Stimulated activated CD8-positive, alpha-beta memory T cell treated with anti-CD3 and anti-CD28 coated beads, Interleukin-4, amount 100 ng/mL, for 48 hours (primary cell): ENCODE measurements at places on chromosomes 6 and 20.

DNA sequence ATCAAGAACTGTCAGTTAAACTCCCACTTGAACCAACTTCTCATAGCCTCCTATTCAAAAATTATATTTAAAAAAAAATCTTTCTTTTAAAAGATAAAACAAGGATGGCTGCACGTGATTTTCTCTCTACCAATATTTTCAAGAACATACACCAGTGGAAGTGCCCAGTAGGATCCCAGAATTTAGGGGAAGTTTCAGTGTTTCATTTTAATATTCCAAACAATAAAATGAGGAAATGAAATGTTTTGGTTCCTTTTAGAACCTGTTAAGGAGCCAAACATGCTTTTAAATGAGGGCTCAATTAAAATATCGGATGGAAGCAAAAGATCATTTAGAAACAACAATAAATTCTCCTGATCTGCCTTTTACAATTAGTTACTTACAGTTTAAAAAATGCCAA lies 26.4 kb upstream of the PRELID3B start:
- no peak for DNase-seq

DNA sequence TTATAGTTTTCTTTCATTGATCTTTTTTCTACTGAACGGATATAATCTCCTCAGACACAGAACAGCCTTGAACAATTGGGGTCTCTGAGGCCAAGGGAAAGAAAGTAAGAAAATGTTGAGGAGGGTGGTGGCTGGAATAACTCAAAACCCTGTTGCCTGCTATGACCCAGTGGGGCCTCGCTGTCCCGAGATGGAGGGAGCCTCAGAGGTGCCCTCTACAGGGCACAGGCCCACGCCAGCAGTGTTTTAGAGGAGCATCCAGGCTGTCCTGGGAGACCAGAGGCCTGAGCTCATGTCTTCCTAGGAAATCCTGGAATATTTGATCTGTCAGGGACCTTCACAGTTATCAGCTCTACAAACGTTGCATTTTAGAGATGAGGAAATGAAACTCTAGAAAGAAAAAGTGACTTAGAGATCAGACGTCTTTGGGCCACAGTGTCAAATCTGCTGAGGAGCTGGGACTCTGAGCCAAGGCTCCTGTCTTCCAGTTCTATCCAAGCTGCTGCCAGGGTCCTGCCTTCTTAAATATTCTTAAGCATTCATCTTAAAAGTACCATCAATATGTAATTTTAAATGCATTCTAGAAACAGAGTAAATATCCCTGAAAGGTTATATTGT lies 26.3 kb downstream of the ALDH5A1 start:
- peak; percentile 54 for DNase-seq

DNA sequence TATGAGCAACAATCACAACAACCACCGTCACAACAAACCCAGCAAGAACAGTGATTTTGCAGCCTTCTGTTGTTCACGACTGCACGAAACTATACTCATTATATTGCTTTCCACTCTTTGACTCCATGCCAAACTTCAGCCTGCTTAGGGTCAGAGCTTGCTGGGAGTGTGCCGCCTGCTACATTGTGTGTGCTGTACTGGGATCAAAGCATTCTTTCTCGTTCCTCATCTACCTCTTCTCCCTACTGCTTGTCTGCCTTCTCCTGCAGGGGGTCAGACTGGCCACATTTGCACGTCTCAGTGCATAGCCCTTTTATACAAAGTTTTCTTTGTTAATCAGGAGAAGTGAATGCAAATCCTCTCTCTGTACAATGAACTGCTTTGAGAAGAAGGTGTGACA lies 401.6 kb upstream of the CITED2 start:
- DNase-seq, result no peak

DNA sequence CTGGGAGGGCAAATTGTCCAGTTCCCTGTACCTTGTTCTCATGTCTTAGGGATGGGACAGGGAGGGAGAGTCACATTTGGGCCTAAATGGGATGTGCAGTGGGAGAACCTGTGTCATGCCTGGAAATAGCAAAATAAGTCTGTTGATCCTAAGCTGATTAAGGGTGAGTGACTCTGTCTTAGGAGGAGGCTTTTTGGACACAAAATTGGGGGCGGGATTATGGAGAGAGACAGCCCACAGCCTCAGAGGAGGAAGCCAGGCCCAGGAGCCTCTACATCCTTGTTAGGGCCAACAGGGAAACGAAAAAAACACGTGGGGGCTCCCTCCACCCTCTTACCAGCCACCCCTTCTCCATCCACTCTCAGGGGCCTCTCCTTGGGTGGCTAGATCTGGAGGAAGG lies 2.2 kb downstream of the KCNB1 start:
- no peak for DNase-seq

GRCh38 chr6:91438570-91438969 lies 851.7 kb upstream of the MAP3K7 start:
- no peak for DNase-seq

GRCh38 chr20:63829603-63829944 lies 1.5 kb downstream of the ZBTB46 start:
- no peak for DNase-seq

GRCh38 chr6:124389127-124389526 lies 573.1 kb upstream of the RNF217 start:
- DNase-seq, result no peak

DNA sequence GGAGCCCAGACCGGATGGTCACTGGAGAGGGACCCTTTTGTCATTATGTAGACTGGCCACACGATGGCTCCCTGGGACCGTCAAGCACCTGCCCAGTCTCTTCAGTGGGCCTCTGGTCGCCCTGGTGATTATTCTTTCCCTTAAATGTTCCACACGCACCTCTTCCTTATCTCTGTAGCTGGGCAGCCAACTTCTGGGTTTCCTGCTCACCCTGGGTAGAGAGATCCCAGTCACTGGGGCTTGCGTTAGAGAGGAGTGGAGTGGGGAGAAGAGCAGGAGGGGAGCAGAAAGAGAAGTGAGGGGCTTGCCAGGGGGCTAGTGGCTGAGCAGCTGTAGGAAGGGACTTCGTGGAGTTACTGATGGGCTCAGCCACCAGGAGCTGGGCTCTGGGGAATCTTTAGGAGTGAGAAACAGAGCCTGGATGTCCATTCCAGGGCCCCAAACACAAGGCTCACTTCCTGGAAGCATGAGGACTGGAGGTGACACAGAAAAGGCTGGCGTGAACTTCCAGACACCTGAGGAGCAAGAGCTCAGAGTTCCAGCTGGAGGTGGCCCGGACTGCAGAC lies 150.1 kb downstream of the DHX35 start:
- peak; percentile 34 for DNase-seq

- no peak for DNase-seq
These were observed 23.9 kb downstream of the EDN1 start for GRCh38 chr6:12313992-12314589.

- peak; percentile 39 for DNase-seq
These were observed 47.6 kb downstream of the AGPAT4 start for GRCh38 chr6:161226009-161226964.

DNA sequence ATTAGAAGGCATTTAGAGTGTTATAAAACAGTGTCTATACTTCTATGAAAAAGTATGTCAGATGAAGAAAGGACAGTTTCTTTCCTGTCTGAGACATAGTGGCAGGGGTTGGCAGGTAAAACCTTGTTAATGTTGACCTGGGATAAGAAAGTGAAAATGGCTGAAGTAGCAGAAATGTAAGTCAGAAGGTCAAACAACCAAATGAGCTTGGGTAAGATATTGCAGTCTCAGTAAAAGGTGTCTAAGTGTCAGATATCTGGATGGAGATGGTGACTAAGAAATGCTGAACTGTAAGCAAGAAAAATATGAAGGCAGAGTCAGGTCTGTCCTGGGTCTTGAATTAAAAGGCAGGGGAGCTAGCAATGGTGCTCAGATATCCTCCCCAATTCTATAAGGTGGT lies 400.3 kb downstream of the CD109 start:
- DNase-seq, result no peak

- DNase-seq, result no peak
These were observed 57.9 kb upstream of the DACT2 start for GRCh38 chr6:168377484-168377855.

DNA sequence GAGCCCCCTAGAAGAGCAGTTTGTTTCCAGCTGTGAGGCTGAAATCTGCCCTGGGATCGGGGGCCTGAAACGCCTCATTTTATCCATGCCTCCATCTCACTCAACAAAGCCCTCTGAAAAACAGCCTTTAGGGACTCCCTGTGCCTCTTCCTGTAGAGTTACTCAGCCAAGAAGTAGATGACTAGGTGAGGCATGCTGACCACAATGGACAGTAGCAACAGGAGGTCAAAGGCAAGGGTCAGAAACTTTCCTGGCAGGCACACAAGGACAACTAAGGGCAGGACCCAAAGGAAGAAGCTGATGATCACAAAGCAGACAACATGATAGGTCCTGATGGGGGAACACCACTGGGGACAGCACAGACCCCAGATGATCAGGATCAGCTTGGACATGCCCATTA lies 12.8 kb downstream of the MAS1L start:
- no peak for DNase-seq

GRCh38 chr20:11041396-11041795 lies 367.6 kb upstream of the JAG1 start:
- DNase-seq, result no peak

- no peak for DNase-seq
These were observed 98.8 kb upstream of the NRN1 start for GRCh38 chr6:6105472-6106036.

DNA sequence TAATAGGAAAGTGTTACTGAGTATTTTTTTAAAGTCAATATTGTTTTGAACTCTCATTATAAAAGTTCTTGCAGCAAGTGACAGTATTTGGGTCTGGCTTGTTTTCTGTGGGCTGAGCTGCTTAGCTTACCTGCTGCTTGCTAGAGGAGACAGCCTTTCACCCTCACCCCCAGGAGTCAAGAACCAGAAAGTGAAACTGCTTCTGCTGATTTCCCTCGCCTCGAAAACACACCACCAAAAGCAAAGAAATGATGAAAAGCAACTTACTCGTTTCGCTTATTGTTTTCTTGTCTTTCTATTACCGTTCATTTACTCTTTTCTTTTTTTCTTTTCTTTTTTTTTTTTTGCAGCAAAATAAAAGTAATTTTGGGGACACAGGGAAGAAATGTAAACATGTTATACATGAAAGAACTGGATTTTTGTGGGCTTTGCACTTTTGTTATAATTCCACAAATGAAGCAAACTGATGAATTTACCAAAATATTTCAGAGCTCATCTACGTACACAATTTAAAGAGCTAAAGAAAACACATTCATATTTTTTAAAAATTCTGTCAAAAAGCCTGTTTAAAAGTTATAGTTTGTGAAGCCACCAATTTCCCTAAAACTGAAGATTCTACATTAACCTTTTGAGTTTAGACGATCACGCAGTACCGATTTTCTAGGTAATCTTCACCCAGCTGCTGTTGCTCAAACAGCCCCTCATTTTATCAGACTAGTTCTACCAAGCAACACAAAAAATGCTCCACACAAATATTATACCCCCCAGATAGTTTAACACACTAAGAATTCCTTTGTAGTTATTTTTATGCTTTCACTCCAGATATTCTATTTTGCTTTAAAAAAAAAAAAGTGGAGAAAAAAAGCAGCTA lies 1.7 kb downstream of the SCML4 start:
- DNase-seq, result peak; percentile 53

- no peak for DNase-seq
These were observed 2.0 kb downstream of the GFRA4 start for GRCh38 chr20:3661060-3661813.

DNA sequence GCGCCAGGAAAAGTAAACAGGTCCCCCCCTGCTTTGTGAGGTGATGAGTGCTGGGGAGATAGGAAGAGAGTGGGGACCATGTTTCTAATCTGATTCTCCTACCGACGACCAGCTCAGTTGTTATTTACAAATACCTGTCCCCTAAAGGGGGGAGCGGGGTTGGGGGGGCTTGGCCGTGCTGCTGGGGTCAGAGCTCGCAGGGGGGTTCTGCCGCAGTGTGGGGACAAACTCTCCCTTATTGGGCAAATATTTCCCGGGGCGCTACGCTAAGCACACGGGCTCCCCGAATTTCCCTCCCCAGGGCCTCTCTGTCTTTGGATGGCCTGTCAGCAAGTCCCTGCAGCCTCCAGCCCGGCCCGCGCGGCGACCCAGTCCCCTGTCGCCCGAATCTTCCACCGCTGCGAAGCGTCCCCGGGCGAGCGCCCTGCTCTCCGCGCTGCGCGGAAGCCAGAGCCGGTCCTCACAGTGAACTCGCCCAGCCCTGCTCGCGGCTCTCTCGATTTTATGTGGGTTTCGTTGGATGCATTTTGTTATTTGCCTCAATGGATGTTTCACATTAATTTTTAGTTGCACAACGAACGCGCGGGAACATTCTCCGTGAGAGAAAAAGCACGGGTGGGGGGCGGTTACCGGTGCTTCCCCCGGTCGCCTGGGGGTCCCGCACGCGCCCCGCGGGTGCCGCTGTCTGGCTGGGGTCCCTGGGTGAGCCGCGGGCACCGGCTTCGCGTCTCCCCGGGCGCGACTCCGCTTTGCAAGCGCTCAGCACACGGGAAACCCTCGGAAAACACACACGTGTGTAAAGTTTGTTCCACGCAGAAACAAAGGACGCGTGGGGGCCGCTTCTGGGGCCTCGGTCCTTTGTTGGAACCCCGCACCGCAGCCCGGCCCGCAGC lies 1.5 kb upstream of the STX16 start:
- DNase-seq, result peak; percentile 61

DNA sequence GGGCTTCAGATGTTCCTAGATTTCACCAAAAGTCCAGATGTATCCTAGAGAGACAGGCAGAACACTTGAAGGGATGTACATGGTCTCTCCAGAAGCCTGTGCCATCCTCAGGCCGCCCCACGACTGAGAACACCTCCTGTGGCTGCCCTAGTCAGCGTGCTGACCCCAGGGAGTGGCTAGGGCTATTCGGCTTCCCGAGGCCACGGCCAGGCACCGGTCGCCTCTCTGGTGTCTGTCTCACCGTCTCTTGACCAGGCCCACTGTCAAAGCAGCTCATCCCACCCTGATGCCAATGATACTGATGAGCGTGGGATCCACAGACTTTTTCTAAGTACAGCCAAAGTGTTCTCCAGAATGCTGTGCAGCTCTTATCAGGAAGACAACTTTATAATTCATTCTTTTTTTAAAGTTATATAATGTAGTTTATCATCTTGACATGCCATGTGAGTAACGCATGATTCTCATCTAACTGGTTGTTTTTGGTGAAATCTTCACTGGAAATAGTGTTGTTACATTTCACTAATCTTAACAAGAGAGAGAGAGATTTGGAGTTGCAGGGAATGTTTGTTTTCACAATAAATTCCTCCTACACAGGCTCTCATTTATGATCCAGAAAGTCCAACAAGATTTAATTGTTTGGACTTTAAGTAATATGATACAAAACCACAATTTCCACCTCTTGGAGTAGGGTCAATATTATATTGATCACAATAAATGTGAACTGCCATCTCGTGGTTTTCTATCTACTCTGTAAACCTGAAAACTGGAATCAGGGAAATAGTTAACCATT lies 41.7 kb upstream of the KLHL31 start:
- DNase-seq, result no peak

DNA sequence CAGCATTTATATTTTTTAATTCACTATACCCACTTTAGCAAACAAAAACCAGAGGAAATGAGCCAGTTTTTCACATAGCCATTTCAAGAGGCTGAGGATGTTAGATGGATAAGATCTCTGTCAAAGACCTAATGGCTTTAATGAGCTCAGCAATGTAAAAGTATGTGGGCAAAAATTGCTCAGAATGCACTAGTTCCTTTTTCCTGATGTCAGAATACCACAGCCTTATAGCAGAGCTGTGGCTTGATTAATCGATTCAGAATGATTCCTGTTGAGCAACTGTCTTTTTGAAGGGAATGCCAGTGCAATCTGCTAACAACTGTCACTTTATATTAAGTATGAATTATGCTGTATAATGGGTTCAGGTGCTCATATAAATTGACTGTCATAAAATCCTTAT lies 100.6 kb upstream of the HIVEP1 start:
- DNase-seq, result no peak

GRCh38 chr6:79984261-79984660 lies 20.2 kb upstream of the TTK start:
- DNase-seq, result no peak

- DNase-seq, result no peak
These were observed 26.2 kb downstream of the MYO6 start for GRCh38 chr6:75775219-75775618.
